ENCODE measurements at places on chromosomes 2 and 18.

GRCh38 chr18:31819106-31819924 lies 58.6 kb upstream of the SLC25A52 start:
- DNase-seq = no peak

- DNase-seq = no peak
These were observed 123.4 kb downstream of the FAM124B start for GRCh38 chr2:224278531-224278930.

DNA sequence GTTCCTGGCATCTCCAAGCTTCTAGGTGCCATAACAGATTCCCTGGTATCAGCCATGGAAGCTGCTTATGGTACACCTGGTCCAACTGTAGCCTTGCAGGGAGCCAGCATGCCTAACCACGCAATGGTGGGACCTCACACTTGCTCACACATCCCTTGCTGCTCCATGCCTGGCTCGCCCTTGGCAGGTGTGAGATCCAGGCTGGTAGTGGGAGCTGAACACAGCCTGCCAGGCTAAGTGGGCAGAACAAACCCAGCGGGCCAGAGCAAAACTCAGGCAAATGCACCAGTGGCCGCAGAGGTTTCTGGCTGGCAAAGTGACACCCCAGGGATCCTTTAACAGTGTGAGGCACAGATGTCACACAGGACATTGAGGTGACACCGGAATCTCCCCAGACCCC lies 185.8 kb downstream of the NDUFA10 start:
- peak; percentile 32 for DNase-seq

DNA sequence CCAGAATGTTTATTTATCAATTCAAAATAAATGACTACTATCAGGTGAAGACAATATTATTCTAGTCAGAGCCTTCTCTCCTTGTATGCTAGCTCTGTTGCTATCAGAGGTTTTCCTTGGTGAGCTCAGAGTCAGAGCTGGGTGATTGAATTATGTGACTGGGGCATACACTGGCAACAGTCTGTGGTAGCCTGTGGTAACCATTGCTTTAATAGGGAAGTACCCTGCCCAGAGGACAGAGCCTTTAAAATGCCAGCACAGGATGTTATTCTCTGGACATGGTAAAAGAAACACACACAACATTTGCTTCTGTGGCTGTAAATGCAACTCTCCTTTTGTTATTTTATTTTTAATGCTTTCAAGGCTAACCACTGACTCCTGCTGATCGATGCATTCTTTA lies 124.7 kb downstream of the PPP1R1C start:
- DNase-seq = no peak

DNA sequence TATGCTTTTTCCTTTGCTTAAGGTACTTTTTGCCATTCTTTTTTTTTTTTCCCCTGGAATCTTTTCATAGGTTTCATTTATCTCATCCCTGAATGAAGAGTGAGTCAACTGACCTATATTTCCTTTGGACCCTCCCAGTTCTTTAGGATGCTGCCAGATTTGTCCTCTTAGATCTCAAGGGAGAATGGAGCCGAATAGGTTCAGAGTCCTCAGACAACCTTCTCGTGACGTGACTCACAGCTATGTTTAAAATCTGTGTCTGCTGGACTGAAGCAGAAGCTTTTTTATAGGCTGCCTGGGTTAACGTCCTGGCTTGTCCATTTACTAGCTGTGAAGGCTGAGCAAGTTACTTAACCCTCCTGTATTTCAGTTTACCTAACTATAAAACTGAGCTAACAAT lies 358.6 kb downstream of the DLGAP1 start:
- DNase-seq = no peak

- no peak for DNase-seq
These were observed 6.7 kb downstream of the COA5 start for GRCh38 chr2:98601532-98602132.

- no peak for DNase-seq
These were observed 225.9 kb upstream of the MGAT5 start for GRCh38 chr2:134027980-134028379.

- no peak for DNase-seq
These were observed 65.0 kb upstream of the TSPYL6 start for GRCh38 chr2:54321047-54321446.

- DNase-seq = no peak
These were observed 14.2 kb downstream of the NAGK start for GRCh38 chr2:71082402-71083252.

DNA sequence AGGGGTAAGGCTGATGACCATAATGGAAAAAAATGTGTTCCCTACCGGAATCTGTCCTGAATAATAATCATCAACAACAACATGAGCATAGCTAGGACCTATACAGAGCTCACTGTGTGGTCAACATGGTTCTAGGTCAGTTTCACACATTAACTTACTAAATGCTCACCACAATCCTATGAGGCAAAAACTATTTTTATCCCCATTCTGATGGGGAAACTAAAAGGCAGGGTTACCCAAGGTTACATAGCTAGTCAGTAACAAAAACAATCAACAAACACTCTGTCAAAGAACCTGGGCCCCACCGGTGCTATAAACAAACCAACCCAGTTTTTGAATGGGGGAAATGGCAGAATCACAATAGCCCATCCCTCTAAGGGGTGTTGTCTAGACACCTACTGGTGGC lies 40.1 kb downstream of the AOX1 start:
- no peak for DNase-seq

GRCh38 chr2:96916646-96917543 lies 47.0 kb upstream of the SEMA4C start:
- DNase-seq = no peak

DNA sequence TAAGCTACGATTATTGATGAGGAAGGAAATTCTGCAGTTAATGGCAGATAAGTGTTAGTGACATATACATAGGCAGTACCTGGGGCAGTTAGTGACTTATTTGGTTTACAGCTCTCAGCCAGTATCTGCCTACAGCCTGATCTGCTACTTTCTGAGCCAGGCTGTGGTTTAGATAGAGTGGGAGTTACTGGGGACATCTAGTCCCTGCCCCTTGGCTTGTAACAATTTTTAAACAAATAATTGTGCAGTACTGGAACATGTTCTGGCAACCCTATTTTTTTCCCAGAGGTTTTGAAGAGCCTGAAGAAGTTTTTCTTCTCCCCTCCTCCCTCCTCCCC lies 2.3 kb downstream of the KIF5C start:
- no peak for DNase-seq

DNA sequence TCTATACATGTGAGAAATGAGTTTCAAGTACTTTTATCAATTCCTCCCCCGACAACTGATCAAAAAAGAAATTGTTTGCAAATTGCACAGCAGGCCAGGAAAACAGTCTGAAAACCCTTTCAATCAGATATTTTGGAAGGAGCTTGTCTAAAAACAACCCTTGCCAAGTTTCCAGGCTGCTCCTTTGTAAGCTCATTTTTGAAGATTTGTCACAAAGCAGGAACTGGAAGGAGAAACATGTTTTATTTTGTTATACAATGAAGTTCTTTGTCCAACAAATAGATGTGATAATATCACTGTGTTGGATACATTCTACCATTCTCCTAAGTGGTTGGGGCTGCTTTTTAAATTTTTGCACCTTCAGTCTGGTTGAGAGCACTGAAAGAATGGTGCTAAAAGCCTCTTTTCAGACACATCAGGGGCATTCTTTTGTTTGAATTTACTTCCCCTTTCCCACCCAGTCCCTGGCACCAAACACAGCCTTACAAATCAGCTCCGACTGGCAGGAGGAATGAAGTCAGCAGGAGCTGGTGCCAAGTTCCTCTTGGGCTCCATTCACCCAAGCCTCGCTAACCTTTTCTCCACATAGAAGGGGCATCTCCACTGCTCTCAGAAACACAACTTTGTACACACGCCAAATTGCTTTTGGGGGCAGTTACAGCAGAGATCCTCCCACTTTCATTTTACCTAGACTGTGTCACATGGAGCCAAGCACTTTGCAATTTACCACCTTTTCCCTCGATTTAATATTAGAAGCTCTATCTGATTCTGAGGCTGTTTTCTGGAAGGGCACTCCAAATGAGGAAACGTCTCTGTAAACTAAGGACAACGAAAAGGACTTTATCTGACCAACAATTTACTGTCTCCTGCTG lies 88.0 kb downstream of the C1D start:
- DNase-seq = peak; percentile 61

- peak; percentile 60 for DNase-seq
These were observed 42.0 kb downstream of the EHD3 start for GRCh38 chr2:31275976-31276375.

DNA sequence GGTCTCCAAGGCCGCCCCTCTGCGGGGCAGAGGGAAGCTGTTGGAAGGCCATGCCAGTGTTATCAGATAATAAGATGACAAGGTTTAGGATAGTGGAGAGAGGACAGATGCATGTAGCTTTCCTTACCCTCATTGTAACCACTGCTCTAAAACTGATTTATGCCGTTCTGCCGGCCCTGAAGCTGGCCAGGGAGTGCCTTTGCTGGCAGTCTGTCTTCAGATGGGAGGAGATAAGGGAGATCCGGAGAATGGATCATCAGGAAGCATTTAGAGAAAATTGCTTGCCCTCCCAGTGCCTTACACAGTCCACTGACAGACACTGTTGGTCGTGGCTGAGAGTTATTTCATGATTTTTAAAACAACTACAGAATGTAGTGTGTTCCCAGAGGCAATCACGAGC lies 35.4 kb upstream of the MYO3B start:
- DNase-seq = no peak

- no peak for DNase-seq
These were observed 155.6 kb upstream of the CCDC195 start for GRCh38 chr2:224871813-224872212.

DNA sequence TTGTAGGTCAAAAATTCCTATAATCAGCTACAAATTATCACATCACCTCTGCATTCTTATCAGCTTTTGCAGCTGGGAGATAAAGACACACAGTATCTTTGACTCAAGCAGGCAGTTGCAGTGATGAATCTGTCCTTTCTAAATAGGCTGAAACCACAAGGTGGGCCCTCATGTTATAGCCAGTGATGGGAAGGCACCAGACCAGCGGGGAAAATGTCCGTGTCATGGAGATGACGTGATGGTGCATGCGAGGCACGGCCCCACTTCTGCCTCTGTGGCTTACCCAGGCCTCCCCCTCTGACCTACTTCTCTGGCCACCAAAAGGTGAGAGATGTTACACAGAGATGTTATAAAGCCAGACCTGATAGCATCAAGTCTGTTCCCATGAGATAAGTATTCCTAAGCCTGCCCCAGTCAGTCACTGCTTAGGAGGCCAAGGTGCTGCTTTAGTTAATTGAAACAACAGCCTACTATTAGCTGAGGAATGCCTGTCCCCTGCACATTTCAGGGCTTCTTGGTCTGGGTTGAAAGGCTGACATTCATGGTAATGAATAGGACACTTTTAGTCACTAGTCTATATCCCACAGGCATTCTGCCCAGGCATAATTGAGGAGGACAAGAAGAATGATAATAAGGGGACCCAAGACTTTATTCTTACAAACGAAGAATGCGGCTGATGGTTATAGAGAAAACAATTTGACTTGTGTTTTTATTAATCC lies 327.9 kb downstream of the LPIN1 start:
- DNase-seq = no peak

GRCh38 chr2:208179028-208179609 lies 10.7 kb downstream of the C2orf80 start:
- DNase-seq = no peak

GRCh38 chr2:42572297-42573081 lies 4.1 kb downstream of the MTA3 start:
- DNase-seq = no peak

GRCh38 chr18:28086670-28087552 lies 90.0 kb downstream of the CDH2 start:
- no peak for DNase-seq

DNA sequence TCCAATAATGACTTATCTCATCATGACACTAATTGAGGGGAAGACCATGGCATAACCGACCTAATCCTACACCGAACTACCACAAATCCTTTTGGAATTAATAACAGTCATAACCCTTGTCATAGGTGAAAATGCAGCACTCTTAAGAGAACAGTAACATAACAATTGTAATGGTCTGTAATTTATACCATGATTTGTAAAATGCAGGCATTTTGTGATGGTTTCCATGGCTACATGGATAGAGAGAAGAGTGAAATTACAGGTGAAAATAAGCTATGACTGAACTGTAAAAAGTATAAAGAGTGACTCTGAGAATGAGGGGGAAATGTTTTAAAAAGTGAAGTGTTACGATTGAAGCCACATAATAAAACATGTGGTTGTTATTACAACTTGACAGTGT lies 494.1 kb upstream of the SLC39A10 start:
- no peak for DNase-seq

DNA sequence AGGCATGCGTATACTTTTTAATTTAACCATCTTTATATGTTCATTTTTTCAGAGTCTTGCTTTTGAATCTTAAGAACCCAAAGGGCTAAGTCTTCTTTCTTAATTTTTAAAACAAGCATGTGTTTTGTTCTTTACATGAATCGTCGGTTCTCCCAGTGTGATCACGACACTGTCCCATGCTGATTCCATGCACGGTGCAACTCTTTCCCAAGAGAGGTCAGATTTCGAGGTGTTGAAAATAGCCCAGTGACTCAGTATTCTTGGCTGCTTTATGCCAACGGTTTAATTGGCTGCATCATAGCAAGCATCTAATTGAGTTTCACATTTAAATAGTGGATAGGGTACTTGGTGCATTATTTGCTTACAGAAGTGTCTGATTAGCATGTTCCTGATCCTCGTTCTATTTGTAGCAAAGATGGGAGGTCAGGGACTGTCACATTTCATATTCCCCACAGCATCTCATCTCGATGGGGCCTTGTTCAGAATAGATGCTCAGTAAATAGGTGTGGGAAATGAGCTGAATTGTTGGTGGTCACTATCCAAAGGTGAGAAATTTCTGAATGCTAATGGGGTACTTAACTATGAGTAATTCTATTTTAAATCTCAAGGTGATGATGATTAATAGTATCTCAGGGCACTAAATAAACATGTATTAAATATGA lies 2.8 kb downstream of the NPAS2 start:
- no peak for DNase-seq

DNA sequence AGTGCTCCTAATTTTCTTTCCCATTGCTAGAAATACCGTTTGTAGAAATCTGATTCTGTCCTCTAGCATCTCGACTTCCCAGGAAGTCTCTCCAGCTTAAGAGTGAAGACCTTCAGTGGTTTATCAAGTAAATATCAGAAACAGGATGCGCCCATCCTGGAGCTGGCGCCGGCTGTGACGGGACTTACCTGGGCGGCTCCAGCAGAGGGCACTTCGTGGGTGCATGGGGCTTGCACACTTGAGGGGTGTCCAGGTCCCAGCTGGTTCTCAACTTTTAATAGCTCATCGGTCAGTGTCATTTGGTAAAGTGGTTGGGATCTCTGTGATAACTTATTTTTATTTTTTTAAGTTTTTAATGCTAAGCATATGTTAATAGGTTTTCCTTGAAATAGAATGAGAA lies 167.0 kb upstream of the TPO start:
- no peak for DNase-seq

Measured in right atrium auricular region (tissue), 2 donors.